ENCODE measurements at places on chromosomes 2 and 18.

GRCh38 chr2:3620834-3621233 is 25.9 kb downstream of the COLEC11 start:
- no peak for DNase-seq

GRCh38 chr2:74448771-74449170 is 6.1 kb upstream of the INO80B start:
- no peak for DNase-seq

DNA sequence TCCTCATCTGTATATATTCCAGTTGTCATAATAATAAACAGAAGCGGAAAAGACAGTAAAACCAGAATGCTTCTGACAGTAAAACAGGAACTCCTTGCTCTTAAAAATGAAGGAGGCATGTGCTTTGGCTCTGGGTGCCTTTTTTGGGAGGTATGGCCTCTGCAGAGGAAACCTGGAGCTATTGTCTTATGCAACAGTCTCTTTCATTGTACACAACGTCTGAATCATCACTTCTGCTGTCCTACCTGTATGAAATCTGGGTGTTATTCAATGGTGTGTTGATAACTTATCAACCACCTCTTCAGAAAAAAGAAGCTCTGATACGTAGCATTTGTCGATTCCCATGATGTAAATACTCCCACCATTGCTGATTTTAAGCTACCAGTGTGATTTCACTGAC is 64.8 kb downstream of the CDCA7 start:
- no peak for DNase-seq

GRCh38 chr18:41732356-41732755 is 222.7 kb upstream of the PIK3C3 start:
- DNase-seq = no peak

DNA sequence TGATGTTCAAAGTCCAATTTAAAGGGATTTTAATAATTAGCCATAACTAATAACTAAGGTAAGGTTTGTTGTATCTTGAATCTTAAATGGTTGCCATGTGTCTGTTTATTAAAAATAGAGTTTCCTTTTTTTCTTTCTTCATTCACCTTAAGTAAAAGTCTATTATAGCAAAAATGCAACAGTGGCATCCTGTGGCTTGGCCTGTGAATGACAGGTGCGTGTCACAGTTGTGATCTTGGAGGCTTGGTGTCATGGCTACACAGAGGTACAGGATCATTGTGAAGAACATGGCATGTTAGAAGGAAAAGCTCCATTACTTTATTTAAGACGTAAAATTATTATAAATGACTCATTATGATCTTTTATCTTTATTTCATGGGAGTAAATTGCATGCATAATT is 246.1 kb downstream of the BCL2 start:
- no peak for DNase-seq

- no peak for DNase-seq
These were observed 134.0 kb upstream of the SERTAD2 start for GRCh38 chr2:64787698-64788097.

DNA sequence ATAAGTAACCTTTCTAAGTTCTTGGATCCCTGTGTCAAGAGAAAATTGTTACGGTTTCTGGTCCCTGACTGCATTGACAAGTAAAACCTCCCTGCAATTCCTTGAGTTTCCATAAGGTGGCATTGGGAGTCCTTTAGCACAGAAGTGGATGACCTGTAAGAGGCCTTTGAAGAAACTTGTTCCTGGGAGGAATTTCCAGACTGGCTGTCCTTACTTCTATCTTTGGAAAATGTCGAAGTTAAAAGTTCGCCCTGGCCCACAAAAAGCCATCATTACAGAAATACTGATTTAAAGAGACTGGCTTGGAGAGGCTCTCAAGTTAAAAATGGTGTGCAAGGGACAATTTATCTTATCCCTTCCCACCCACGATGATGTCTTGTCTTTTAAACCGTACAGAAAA is 218.4 kb downstream of the CDH20 start:
- DNase-seq = peak; percentile 70

DNA sequence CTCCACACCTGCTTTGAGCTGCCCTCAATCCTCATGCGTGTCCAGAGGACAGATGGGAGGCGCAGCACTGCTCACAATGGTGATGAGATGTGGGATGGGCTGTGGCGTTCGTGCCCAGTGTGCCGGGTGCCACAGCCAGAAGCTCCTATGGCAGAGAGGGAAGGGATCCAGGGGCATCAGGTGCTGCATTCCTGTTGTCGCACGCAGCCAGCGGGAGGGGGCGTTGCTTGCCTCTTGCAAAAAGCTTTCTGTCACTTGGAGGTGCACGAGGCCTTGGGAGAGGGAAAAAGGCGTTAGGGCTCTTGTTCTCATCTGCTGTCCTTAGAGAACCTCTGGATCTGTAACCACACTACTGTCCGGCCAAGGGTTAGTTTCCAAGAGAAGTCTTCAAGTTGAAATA is 29.2 kb upstream of the ALLC start:
- peak; percentile 86 for DNase-seq

DNA sequence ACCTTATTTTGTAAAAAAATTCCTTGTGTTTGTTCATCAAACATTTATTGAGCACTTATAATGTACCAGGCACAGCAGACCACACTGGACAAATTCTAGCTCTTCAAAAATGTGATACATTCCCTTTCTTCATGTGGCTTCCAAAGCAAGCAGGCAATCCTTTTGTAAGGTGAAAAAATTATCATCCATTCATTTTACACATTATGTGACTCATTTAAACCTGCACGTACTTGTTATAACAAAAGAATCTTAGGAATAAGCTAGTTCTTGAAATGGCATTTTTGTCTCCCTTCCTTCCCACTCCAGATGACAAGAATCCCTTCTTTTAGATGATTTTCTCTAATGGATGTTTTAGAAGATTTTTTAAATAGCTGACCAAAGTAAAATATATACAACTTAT is 104.6 kb downstream of the KLF7 start:
- no peak for DNase-seq

- DNase-seq = no peak
These were observed 227.5 kb downstream of the SH3RF3 start for GRCh38 chr2:109356324-109357035.

DNA sequence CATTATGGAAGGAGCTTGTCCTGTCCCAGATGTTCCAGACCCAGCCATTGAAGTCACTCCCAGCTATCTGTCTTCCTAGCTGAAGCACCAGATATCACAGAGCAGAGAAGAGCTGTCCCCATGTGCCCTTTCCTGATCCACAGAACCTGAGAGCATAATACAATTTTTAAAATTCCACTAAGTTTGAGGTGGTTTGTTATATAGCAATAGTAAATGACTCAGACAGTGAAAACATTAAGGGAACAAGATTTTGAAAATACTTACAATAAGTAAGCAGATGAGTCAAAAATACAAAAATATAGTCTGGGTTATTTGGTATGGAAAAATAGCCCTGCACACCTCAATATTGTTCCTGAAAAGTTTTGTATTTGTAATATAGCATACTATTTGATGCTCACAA is 85.8 kb upstream of the GLS start:
- DNase-seq = no peak

DNA sequence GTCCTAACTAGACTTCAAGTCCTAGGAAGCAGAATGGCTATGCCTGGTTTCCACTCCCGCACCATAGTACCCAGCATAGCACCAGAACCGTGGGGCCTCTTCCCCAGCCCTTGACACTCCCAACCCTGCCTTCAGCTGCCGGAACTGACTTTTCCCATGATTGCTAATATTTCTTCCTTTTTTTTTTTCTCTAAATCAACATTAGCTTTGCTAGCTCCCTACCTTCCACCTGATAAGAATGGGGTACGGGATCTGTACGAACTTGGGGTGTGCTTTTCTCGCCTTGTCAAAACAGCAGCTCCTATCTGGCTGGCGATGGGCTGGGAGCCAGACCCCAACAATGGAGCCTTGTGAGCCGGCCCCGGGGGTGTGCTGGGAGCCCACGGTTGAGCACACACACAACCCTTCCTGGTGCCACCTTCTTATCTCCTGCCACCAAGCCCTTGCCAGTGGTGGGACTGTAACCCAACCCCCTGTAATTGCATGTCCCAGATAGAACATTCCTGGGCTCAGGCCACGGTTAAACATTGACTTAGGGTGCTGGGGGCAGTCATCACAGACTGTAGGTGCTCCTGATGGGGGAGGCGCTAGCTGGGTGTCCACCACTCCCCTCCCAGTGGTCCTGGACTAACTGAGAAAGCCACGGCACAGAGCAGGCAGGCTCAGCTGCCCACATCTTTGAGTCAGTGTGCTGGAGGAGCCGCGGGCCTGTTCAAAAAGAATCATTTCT is 213.0 kb upstream of the HAAO start:
- no peak for DNase-seq

DNA sequence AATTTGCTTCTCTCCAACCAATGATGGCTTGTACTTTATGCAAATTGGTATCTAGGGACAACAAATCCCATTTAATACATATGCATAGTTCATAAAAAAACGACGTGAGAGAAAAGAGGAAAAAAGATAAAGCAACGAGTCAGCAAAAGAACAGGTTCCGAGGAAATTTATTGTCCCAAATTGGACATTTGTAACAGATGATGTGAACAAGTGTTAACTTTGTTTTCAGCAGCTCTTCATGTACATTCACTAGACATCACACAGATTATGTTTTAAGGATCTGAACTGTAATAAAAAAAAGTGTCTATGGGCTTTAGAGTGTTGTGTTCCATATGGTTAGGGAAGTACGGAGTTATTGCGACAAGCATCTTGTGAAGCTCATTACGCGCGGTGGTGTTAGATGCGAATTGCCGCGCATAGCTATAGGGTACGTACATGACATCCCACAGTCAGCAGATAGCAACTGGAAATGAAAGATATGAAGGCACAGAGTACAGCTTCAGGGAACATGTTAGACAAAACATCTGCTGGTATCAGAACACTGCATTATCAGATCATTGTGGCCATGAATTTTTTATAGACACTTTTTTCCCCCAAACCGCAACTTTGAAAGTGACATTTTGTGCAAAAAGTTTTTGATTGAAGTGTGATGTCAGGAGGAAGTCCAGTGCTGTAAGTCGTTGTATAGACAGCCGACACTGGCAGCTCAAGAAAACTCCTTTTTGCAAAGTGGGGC is 1073.1 kb upstream of the FANCL start:
- DNase-seq = no peak

- DNase-seq = no peak
These were observed 105.3 kb downstream of the HDAC4 start for GRCh38 chr2:239295377-239296019.

DNA sequence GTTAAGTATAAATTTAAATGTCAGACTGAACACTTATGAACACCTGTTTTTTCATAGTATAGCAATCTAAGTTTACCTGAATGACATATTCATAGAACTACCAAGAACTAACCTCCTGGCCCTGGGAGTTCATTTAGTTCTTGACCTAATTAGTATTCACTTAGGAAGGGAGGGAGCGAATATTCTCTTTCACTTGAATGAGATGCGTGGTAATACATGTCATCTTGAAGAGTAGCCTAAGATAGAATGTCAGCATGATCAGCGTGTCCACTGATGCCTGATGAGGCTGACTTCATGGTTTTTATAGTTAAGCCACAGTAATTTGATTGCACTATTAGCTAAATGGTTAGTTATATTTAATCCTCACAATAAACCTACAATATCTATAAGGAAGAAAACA is 13.3 kb downstream of the NDUFAF7 start:
- DNase-seq = no peak

Data from WERI-Rb-1 (cell line).